ENCODE measurements at places on chromosomes 12 and 14.
A peak's percentile ranks its signal among the peaks of the same experiment; 100 is the strongest.

DNA sequence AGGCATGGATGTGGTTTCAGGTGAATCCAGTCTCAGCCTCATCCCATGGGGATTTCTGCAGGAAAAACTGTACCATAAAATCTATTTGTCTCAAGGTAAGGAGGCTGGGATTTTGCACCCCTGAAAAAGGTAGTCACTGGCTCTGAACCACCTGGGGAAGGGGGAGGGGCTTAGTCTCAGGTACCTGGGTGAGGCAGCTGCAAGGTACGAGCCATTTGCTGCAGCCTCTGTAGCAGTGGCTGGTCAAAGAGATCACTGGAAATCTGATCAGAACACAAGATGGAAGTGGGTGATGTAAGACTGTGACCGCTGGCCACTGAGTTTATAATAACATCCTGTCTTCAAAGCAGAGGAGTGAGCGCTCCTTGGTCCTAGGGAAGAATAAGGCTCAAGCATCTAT, 209.9 kb upstream of the NOS1 start:
- DNase-seq = no peak

- DNase-seq = no peak
Measured at GRCh38 chr12:851343-851742, 98.2 kb downstream of the RAD52 start.

- peak; percentile 82 for DNase-seq
Measured at GRCh38 chr14:103279142-103280025, 54.7 kb upstream of the EIF5 start.

DNA sequence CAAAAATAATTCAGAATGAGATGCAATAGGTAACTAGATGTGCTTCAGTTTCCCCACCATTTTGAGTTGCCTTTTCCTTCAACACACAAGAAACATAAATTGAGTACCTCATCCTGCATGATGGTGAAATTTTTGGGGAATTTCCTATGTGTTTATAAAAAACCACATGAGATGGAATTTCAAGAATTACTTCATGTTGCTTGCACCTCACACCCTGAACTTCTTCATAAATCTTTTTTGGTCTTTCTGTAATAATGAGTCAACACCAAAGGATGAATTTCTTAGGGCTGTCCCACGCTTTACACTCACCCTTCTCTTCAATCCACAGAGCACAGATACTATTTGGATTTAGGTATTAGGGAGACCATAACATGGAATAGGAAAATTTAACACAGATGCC, 22.6 kb upstream of the LUM start:
- no peak for DNase-seq

GRCh38 chr14:99512110-99512449, 30.9 kb downstream of the CCNK start:
- no peak for DNase-seq

- no peak for DNase-seq
Measured at GRCh38 chr14:57816568-57817284, 49.2 kb downstream of the SLC35F4 start.

DNA sequence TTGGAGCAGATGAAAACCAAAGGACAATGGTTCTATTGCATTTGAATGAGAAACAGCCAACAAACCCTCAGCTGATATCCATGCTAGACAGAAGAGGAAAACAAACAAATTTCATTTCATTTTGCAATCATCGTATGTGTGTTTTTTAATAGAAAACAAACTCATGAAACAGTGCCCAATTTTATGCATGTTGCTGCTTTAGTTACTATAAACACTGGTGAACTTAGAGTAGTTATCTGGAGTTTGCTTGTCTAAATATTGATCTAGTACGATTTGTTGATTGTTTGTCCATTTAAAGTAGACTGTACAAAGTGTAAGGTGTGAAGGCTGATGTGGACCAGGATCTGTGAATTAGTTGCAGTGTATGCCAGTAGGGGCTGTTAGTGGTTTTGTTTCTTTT, 166.6 kb downstream of the KITLG start:
- no peak for DNase-seq

GRCh38 chr12:105036937-105037649, 47.2 kb downstream of the ALDH1L2 start:
- no peak for DNase-seq

DNA sequence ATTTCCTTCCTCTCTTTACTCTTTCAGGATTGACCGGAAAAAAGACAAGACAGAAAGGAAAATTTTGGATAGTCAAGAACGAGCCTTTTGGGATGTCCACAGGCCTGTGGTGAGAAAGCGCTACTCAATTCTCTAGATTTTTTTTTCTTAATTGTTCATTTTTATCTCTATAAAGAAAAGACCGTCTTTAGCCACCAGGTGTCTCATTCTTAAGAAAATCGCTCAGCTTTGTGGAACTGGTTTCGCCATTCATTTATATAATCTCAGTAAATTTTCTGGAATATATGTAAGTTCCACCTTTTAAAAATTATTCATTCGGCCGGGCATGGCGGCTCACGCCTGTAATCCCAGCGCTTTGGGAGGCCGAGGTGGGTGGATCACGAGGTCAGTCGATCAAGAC, 421.1 kb downstream of the DPF3 start:
- no peak for DNase-seq
